HTR-8/SVneo (cell line): ENCODE measurements at places on chromosomes 7 and 10.
A peak's percentile ranks its signal among the peaks of the same experiment; 100 is the strongest.

GRCh38 chr7:27595009-27595408, 67.7 kb downstream of the HIBADH start:
- DNase-seq = no peak

GRCh38 chr7:135773464-135773863, 24.9 kb upstream of the FAM180A start:
- DNase-seq = no peak

DNA sequence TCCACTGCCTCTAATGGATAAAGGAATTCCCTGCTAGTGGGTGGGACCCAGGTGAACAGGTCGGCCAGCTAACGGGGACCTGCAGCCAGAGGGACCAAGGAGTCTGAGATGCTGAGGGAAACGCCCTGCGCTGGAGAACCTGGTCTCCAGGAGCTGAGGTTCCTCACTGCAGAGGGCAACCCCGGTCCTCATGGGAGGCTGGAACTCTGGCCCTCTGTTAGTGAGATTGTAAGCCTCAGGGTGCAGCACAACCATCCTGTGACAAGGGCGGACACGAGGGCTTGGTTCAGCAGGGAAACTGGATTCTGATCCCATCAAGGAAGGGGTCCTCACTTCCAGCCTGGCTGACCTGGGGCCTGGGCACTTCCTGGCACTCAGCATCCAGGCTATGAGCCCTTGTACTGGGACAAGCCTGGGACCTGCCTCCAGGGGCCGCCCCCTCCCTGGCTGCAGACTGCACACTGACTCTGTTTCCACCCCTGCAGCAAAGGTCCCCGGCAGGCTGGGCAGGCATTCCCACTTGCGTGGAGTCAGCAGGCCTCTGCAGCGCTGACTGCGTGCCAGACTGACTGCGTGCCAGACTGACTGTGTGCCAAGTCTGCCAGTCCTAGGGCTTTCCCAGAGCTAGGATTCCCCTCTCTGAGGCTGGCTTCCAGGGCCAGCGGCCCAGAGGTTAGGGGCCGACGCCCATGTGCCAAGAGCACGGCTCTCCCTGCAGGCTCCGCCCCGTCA, 143.2 kb downstream of the MAPK8 start:
- DNase-seq = no peak

DNA sequence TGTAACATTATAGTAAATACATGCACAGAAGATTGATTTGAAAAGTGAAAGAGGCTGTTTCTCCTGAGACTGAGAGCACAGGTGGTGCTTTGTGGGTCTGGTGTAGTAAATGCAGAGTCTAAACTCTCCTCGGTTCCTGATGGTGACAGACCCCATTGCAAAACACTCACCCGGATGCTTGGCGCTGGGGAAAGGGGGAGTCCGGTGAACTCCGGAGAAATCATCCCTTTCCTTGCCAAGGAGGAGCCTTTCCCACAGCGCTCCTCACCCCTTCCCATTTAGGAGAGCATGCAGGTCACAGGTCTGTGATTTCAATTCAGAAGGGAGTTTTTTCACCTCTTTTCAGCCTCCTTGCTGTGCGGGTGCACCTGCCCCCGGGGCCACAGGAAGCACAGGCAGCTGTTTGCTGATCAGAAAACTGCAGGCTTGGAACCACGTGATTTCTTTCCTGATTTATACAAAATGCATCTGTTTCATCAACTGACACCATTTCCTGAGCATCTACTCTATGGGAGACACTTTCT, 75.6 kb upstream of the LYZL2 start:
- no peak for DNase-seq

- no peak for DNase-seq
Observed at GRCh38 chr10:101668566-101668965, 26.4 kb downstream of the FBXW4 start.

GRCh38 chr10:11898033-11898371, 74.8 kb downstream of the PROSER2 start:
- no peak for DNase-seq

- DNase-seq = no peak
Observed at GRCh38 chr7:47489624-47490023, 92.3 kb downstream of the TNS3 start.

DNA sequence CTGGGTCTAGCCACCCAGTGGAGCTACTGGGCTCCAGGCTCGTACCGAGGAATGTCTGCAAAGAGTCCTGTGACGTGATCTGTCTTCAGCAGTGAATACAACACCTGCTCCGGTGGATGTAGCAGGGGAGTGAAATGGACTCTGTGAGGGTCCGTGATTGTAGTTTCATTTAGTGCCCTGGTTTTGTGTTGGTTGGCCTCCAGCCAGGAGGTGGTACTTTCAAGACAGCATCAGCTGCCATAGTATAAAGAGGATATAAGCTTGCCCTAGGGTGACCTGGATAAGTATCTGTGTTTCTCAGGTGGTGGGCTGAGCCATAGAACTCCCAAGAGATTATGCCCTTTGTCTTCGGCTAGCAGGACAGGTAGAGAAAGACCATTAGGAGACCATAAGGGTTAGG, 24.6 kb upstream of the WNT2 start:
- no peak for DNase-seq

- no peak for DNase-seq
Observed at GRCh38 chr10:29007370-29007747, 281.5 kb upstream of the LYZL1 start.

GRCh38 chr10:63297941-63298340, 164.8 kb downstream of the NRBF2 start:
- no peak for DNase-seq

GRCh38 chr7:111639934-111640333, 77.6 kb upstream of the IMMP2L start:
- no peak for DNase-seq

DNA sequence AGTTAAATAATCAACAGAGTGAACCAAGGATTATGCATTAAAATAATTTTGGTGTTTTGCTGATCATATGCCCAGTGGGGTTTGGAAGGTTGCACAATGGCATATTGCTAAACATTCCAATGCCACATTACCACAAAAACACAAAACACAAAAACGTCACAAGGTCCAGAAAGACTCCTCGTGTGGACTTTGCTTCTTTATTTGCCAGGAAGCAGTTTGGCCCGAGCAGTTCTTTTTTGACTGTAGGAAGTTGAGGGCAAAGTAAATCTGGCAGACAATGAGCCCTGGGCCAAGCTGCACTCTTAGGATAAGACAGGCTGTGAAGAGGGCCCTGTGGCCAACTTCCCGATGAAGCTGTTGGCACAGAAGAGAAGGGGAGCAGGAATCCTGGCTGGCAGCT, 39.2 kb upstream of the SLC35B4 start:
- no peak for DNase-seq

- no peak for DNase-seq
Observed at GRCh38 chr10:21473135-21473534, 52.3 kb downstream of the SKIDA1 start.

- DNase-seq = no peak
Observed at GRCh38 chr10:110704906-110705476, 60.9 kb downstream of the RBM20 start.

DNA sequence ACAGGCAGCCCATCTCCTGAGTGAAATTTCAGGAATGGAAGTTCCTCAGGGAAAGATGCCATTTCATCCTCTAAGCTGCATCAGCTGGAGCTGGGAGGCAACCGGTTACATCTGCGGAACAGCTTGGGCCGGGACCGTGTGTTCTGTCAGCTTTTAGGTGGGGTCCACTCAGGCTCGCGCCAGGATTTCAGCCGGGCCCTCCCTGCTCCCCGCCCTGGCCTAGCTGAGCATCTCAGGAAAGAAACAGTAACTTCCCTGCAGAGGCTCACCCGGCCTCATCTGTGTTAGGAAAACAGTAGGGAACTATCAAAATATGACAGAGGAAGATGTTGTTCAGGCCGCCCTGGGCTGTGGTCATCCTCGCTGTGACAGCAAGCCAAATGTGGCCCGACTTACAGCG, 110.4 kb downstream of the TRIL start:
- DNase-seq = no peak

DNA sequence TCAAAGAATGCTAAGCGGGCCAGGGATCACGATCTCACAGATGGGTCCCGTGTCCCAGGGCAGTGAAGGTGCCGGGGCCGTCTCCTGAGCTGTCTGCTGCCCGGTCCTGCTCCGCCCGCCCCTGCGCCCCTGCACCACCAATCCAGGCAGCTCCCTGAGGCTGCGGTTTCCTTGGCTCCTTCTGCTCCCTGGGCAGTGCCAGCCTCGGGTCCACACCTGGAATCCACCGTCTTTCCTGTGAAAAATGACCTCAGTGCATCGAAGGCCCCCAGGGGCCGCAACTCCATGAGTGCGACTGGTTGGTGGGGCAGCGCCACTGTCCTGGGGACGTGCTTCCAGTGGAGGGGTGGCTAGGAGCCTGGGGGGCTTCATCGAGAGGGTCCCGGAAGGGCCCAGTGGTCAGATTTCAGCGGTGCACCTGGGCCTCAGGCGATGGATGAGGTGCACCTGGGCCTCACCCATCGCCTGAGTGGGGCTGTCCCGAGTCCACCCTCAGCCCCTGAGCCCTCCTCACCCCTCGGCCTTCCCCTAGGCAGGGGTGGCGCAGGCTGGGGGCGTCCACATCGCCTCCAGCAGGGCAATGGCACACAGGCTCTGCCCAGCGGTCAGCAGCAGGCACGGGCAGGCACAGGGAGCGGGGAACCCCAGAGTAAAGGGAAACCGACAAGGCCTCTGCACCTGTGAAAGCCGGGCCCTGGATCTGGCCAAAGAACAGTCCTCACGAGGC, 27.2 kb downstream of the ADGRA1 start:
- DNase-seq = no peak

DNA sequence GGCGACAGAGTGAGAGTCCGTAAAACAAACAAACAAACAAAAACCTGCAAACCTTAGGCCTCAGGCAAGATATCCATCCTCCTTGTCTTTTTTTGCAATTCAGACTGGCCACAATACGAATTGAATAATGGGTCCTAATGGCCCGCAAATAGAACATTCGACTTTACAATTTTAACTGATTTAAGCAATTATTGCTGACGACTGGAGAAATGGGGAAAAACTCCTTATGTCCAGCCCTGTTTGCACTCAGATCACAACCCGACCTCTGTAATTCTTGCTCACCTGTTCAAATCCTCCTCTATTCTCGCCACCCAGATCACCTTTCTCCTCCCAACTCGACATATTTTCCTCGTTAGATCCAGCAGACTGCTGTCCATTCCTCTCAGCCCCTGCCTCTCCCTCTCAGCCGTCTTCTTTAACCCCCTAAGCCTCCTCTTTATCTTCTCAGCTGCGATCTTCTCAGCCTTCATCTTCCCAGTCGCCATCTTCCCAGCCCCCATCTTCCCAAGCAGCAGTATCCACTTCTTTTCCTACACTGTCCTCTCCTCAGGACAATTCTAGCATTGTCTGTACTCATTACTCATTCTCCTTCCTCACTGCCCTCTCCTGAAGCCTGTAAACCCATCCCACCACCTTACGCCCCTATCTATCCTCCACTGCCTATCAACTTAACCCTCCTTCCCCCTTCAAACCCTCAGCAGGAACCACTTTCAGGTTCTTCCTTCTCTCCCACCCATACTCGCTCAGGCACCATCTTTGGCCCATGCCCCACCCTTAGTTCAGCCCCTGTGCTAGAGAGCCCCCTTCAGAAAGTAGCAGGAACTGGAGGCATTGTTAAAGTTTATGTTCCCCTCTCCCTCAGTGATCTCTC, 61.8 kb downstream of the LRRC17 start:
- DNase-seq = no peak

DNA sequence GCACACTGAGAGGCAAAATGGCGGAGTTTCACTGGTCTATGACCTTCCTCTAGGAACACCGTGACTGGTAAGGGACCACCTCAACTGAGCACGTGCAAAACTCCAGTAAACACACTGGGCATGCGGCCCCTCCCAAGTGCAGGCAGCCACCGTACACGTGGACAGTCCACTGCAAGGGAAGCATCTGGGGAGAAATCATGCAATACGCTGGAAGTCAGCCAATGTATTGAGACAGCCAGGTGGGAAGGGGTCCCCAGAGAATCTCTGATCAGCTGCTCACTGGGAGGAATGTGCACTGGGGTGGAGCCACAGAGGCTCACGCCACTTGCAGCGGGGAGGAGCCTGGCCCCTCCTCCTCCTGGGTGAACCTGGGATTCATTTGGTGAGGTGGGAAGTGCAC, 49.3 kb downstream of the CFAP46 start:
- DNase-seq = no peak

- no peak for DNase-seq
Observed at GRCh38 chr7:2494191-2495130, 18.3 kb upstream of the GRIFIN start.

DNA sequence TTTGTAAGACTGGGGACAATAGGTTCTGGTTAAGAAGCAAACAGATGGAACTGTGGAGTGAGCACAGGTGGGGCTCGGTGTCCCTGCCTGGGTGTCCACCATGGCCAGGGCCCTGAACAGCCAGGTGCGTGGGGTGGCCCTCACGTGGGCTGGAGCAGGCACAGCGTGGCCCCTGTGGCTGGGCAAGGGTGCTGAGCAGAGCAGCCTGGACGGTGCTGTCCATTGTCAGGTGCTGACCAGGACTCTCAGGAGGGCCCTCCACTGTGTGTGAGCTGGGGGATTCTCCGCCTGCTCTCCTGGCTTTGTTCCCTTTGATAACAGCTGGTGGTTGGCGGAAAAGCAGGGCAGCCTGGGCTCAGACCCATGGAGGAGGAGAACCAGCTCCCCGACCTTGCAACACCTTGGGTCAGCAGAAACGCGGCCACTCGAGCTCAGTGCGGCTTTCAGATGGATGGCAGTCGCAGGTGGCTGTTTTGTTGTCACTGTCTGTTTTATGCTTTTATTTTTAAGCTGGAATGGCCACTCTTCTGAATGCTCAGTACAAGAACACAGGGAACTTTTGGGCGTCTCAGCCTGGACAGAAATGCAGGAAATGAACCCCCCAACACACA, 273.9 kb upstream of the ADARB2 start:
- DNase-seq = no peak

DNA sequence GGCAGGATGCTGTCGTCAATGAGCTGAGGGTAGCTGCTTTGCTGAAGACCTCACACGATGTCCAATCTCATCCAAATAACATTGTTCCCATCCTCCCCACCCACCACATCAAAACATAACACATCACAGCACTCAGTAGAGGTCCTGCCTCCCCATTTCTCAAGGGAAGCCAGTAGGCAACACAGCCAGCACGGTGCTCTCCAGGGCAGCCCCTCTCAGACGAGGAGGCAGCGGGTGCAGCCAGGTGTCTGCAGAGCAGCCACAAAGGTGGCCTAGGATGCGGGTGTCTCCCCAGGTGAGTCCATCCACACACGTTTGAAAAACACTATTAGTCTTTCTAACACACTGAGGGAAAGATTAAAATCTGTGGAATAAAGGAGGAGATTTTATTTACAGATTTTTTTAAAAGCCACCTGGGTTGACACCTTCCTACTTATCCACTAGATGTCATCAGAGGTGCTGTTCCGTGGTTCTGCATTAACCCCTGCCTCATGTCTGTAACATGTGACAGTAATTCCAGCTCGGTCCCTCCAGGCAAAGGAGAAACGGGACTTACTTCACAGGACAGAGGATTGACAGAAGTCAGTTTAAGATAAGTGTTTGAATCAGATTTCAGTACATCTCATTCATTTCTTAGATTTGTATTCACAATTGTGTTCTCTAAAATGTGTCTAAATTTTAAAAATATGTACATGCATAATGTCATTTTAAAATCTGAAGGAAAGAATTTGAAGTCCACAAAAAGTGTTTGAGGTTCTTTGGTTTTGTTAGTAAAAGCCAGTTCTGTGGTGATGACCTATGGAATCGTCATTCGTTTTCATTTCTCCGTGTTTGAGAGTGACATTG, 68.0 kb downstream of the LANCL2 start:
- peak; percentile 56 for DNase-seq
